Bone marrow (tissue), 2 donors: ENCODE measurements at places on chromosomes 2 and 18.

GRCh38 chr2:183163821-183164649 is 39.8 kb downstream of the NUP35 start:
- DNase-seq, result no peak

GRCh38 chr2:52467189-52467588 is 1300.4 kb upstream of the CHAC2 start:
- no peak for DNase-seq

DNA sequence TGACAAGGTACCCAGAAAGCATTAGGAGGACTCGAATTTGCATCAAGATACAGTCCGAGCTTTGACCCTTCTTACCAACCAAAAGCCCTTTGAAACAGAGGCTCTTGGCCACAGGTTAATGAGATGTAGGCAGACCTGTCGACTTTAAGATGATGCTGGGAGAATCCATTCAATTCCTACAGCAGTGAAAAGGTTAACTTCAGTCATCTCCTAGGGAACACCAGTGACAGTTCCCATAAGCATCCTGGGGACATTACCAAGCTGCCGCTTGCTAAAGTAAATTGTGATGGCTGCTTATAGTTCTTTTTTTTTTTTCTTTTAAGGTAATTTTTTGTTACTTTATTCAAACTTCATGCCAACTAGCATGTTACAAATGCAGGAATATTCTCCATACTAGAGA is 379.3 kb downstream of the SOX11 start:
- no peak for DNase-seq

DNA sequence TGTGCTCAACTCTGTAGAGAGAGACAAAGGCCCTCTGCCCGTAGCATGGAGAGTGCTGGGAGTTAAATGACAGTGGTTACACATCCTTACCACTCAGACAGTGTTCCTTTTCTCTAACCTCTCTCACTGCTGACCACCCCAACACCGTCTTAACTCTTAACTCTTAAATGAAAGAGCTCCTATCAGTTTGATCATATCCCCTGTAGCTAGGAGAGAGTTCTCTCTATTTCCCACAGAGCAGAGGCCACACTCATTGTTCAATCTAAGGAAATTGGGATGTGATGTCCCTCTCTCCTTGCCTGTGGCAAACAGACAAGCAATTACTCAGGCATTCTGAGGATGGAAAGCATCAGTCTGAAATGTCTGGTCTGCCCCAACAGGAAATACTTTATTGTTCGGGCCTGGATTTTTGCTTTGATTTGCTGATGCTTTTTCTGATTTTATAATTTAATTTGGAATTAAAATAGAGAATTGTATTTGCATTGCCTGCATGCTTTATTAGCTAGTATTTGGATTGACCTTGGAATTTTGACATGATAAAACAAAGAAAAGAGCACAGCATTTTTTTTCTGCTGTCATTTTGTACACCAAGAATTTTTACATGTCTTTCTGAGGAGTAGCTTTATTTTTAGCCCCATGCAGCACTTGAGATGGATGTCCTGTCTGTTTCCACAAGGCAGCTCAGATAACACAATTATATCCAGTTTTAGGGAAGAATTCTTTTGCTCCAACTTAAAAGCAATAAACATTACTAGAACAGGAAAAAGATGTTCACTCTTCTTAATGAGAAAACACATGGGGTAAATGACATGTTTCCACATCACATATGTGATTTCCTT is 27.7 kb upstream of the IER3IP1 start:
- no peak for DNase-seq

DNA sequence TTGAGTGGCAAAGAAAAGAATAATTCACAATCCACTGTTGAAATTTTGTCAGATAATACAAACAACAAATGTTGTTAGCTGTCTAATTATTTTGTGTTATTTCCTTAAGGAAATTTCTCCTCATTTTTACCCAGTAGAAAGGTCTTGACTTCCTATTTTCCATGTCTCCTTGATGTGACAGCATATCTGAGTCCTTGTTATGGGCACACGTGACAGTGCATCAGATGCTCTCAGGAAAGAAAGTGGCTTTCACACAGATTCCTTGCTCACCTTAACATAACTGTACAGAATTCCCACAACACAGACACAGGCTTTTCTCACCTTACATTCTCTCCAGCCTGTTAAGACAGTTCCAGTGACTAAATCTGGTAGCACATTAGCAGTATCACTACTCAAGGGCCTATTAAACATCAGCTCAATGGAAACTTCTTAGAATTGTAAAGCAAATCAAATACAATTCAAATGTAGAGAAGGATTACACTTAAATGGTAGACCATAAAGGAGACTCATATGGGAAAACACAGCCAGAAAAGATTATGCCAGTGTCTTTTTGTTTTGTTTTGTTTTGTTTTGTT is 30.2 kb upstream of the GPR55 start:
- DNase-seq, result no peak

- DNase-seq, result no peak
Measured at GRCh38 chr2:219086196-219086595, 25.5 kb upstream of the IHH start.

GRCh38 chr2:230018153-230018552 is 50.6 kb downstream of the SLC16A14 start:
- DNase-seq, result no peak

DNA sequence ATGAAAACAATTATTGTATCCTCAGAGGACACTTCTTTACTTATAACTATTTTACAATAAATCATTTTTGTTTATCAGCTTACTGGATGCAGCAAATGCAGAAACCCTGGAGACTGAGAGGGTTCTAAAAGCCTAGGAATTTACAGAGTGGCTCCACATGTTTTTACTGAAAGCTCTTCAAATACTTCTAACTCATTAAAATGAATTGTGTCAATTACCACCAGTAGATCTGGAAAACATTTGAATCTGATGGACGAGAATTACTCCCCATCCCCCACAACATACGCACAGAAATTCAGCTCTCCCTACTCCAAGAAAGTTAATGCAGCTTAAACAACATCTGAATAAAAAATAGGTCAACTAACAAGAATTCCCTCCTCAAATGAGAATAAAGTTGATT is 319.8 kb upstream of the FIGN start:
- DNase-seq, result no peak

- DNase-seq, result no peak
Measured at GRCh38 chr18:23612434-23613090, 26.3 kb upstream of the NPC1 start.

DNA sequence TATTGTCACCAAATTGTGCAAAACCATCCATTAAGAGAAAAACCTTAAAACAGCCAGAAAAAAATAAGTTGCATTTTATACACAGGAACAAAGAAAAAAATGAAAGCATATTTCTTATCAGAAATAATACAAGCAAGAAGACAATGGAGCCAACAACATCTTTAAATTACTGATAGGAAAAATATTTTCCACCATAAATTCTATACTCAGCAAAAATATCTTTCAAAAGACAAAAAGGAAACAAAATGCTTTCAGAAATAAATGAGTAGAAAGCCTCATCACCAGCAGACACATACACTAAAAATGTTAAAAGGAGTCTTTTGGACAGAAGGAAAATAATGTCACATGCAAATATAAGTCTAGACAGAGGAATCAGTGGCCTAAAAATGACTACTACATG is 106.4 kb upstream of the TRIB2 start:
- DNase-seq, result no peak

GRCh38 chr2:188865681-188866080 is 108.5 kb upstream of the COL3A1 start:
- no peak for DNase-seq

- no peak for DNase-seq
Measured at GRCh38 chr18:3245185-3245564, 2.4 kb upstream of the MYL12A start.

- DNase-seq, result no peak
Measured at GRCh38 chr2:179487010-179487731, 222.5 kb upstream of the SESTD1 start.

- no peak for DNase-seq
Measured at GRCh38 chr2:130390460-130391057, 34.7 kb downstream of the PTPN18 start.

DNA sequence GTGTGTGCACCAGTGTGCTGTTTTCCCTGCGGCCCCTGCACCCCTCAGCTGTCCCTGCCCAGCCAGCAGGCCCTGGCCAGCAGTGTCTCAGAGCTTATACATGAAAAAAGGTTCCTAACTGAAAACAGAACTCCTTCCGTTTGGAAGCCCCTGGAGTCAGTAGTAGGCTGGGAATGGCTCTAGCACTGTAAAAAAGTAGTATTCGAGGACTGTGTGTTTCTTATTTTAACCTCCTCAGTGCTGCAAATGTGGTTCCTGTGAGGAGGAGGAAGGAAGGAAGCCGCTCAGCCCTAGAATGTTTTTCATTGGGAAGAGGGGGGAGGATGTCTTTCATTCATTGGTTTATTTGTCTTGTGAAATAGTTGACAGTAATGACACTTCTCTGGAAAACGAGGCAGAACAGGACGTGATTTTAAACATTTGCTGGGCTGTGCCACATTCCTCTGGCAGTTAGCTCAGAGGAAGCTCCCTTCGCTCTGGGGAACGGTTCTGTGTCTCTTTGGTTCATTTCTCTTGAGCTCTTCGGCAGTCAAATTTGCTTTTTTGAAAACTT is 103.5 kb downstream of the SPTBN1 start:
- DNase-seq, result no peak

DNA sequence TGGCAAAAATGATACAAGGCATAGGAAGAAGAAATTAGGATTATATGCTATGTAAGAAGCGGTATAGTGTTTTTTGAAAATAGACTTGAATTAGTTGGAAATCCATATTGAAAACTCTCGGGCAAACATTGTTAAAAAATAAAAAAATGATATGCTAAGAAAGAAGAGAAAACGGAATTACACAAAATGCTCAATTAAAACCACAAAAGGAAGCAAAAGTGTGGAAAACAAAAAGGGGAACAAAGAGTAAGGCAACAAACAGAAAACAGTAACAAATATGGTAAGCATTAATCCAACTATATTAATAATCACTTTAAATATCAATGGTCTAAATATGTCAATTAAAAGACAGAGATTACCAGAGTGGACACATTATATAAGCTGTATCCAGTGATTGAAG is 58.4 kb downstream of the TXNL1 start:
- DNase-seq, result no peak

- DNase-seq, result no peak
Measured at GRCh38 chr2:181581534-181581933, 75.4 kb downstream of the CERKL start.

DNA sequence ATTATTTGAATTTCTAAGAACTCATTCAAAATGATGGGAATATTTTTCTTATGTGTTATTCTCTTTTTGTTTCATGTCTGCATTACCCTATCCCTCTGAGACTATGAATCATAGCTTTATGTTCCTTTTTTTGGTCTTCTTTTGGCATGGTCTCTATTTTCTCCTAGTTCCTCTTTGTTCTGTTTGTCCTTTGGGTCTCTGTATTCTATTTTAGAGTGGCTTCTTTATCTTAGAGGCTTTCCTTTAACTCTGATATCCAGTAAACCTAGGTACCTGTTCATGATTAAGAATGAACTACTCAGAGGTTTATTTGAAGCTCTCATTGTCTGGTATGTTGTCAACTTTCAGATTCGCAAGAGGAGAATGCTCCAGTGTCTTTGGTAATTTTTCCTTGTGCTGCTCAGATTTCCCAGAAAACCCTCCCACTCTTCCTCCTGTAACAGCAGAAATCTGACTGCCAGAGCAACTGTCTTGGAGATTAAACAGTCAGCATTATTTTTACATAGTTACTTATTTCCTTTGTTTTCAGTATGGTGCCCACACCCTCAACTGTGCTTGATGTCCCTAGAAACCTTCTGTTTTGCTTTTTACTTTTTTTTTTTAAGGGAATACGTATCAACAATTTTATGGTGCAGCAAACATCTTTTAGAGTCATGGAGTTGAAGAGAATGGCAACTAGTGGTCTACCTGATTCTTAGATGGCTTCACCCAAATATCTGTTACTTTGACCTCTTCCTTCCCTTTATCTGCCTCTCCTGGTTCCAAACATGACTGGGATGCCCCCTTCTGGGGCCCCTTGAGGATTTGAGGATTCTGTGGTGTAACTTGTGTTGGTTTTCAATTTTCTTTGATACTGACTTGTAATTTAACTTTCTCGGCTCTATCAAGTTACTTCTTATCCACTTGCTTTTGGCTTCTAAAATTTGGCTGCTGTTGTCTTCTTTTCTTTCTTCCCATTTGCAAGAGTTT is 92.0 kb downstream of the DPP10 start:
- DNase-seq, result no peak

DNA sequence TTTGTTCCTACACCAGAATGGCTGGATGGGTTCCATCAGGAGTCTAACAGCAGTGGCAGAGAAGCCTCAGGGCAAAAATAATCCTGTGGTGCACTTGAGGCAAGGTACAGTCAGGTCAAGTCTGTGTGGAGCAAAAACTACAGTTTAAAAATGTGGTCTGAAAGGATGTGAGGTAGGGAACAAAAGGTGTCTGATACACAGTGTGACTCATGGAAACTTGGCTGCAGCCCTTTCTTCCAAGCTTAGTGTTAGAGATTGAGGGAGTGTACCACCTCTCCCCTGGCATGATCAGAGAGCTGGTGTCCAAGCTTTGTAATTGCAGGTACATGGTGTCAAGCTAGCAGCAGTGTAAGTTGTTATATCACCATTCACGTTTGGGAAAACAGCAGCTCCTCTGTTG is 8.9 kb downstream of the ANKAR start:
- DNase-seq, result no peak

- no peak for DNase-seq
Measured at GRCh38 chr2:176421297-176422050, 152.2 kb downstream of the MTX2 start.

GRCh38 chr2:170235860-170236679 is 58.1 kb downstream of the MYO3B start:
- DNase-seq, result no peak

DNA sequence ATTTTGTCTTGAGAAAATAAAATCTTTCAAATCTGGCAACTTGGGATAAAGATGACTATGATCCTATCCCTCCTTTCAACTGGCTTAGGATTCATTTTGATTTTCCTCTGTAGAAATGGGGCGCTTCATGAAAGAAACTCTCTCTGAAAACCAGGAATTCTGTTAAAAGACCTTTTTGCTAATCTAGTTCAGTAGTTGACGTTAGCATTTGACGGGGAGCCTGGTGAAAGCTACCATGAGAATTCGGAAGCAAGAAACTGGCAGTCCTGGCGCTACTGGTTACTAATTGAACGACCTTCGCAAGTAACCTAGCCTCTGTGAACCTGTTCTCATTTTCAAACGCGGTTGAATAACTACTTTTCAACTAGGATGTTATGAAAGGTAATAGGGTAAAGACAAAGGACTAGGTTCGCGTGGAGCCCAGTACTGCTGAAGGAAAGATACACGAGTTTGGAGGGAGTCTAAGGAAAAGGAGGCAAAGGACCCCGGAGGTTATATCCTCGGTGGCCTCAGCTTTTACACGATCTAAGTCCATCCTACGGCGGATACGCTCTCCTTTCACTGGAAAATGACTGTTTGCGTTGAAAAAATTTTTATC is 604 bp upstream of the STK11IP start:
- no peak for DNase-seq

DNA sequence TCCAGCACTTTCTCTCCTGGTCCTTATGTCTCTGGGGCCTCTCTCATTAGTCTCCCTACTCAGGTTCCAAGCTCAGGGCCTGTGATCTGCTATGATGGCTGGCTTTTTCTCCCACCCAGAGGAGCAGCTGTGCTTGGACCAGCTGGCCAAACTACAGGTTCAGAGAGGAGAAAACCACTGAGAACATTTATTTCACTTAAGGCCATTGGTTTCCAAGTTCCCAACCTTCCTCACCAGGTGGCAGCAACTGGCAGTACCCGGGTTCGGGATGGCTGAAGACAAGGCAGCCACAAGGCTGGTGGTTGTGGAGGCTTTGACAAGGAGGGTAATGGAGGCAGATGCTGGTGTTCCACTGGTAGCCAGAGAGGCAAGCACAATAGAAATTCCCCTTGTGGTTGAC is 29.9 kb upstream of the SELENOI start:
- DNase-seq, result no peak
